ENCODE measurements at places on chromosomes 2 and 18.

GRCh38 chr2:219350710-219351221, 18.2 kb upstream of the RESP18 start:
- no peaks in the 10 kb centered on the region for H3K36me3 ChIP-seq
- H3K4me1 ChIP-seq, result no peaks in the 10 kb centered on the region
- H3K27ac ChIP-seq, result no peak overlapping the region
- H3K4me3 ChIP-seq, result no peak overlapping the region

GRCh38 chr18:14098428-14098827, 33.8 kb downstream of the ZNF519 start:
- no peak for DNase-seq
- peaks cover 15% of the 10 kb centered on the region for H3K4me1 ChIP-seq
- H3K36me3 ChIP-seq, result peaks cover 34% of the 10 kb centered on the region
- no peaks in the 10 kb centered on the region for H3K27me3 ChIP-seq
- no peak overlapping the region for H3K4me3 ChIP-seq
- H3K27ac ChIP-seq, result no peak overlapping the region

- H3K36me3 ChIP-seq, result no peaks in the 10 kb centered on the region
- peak; percentile 44 for DNase-seq
- peak overlapping the region; percentile 60 for H3K27ac ChIP-seq
- no peaks in the 10 kb centered on the region for H3K27me3 ChIP-seq
- H3K4me1 ChIP-seq, result peaks cover 64% of the 10 kb centered on the region
Measured at GRCh38 chr2:25340181-25340921, 1.4 kb downstream of the DNMT3A start.

DNA sequence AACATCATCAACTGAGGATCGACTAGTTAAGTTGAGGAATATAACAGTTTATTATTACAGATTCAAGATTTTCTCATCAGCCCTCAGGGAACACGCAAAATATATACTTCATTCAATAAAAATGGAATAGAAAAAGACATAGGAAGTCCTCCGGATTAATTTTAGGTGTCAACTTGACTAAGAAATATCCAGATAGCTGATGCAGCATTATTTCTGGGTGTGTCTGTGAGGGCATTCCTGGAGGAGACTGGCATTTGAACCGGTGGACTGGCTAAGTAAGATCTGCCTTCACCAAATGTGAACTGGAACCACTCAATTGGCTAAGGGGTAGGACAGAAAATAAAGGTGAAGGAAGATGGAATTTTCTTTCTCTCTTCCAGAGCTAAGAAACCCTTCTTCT, 845.3 kb downstream of the SOCS6 start:
- no peaks in the 10 kb centered on the region for H3K27me3 ChIP-seq
- DNase-seq, result no peak
- no peaks in the 10 kb centered on the region for H3K4me1 ChIP-seq
- no peaks in the 10 kb centered on the region for H3K36me3 ChIP-seq
- H3K4me3 ChIP-seq, result no peak overlapping the region

DNA sequence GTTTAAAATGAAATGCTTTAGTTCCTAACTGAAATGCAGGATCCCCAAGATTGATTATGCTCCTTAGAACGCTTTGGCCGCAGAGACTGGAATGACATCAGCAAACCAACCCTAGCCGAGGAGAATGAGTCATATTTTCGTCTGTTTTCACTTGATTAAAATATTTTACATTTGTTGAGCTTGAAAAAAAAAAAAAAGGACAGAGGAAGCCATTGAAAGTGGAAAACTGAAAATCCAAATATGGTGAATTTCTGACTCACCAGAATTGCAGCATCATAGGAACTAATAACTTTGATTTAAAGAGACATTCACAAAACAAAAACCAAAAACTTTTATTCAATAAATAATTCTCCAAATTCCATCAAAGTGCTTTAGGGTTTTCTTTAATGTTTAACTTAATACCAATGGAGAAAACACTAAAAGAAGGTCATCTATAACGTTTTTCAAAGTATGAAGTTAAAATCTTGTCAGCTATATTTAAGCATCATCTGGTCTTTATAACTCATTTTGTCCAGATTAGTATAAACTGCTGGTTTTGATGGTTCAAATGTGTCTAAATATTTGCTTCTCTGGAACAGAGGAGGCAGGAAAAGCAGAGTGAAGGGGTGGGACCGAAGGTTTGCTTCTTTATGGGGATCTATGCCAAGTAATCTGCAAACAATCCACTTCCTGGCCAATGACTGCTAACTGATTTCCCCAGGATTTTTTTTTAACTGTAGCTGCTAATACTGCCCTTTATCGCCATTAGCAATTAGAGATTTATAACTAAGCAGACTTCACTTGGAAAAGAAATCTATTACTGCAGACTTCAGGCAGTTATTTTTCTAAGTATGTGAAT, 30.9 kb upstream of the COL5A2 start:
- peak; percentile 6 for DNase-seq
- H3K27me3 ChIP-seq, result no peaks in the 10 kb centered on the region
- H3K27ac ChIP-seq, result peak overlapping the region; percentile 59
- H3K36me3 ChIP-seq, result peaks cover 2% of the 10 kb centered on the region
- peaks cover 23% of the 10 kb centered on the region for H3K4me1 ChIP-seq

GRCh38 chr2:161586517-161587167, 37.6 kb upstream of the SLC4A10 start:
- DNase-seq, result no peak
- peaks cover 6% of the 10 kb centered on the region for H3K27me3 ChIP-seq
- H3K4me1 ChIP-seq, result no peaks in the 10 kb centered on the region
- no peak overlapping the region for H3K27ac ChIP-seq
- H3K36me3 ChIP-seq, result no peaks in the 10 kb centered on the region

DNA sequence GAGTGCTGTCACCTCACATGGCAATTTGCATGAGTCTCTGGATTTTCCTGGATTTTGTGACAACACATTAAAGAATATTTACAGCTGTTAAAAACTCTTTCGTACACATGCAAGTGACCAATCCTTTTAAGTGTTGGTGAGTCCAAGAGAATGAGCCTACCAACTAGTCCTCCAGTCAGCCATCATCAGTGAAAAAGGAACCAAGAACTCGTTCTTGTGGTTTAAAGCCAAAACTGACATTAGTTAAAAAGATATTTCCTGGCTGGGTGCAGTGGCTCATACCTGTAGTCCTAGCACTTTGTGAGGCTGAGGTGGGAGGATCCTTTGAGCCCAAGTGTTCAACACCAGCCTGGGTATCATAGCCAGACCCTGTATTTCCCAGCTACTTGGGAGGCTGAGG, 215.4 kb upstream of the ITGA4 start:
- H3K27ac ChIP-seq, result peak overlapping the region; percentile 36
- no peak overlapping the region for H3K4me3 ChIP-seq
- peaks cover 3% of the 10 kb centered on the region for H3K36me3 ChIP-seq
- peaks cover 33% of the 10 kb centered on the region for H3K4me1 ChIP-seq
- no peak for DNase-seq

- no peak for DNase-seq
- H3K27me3 ChIP-seq, result no peaks in the 10 kb centered on the region
- H3K27ac ChIP-seq, result no peak overlapping the region
Measured at GRCh38 chr2:223026357-223027110, 25.5 kb upstream of the KCNE4 start.

DNA sequence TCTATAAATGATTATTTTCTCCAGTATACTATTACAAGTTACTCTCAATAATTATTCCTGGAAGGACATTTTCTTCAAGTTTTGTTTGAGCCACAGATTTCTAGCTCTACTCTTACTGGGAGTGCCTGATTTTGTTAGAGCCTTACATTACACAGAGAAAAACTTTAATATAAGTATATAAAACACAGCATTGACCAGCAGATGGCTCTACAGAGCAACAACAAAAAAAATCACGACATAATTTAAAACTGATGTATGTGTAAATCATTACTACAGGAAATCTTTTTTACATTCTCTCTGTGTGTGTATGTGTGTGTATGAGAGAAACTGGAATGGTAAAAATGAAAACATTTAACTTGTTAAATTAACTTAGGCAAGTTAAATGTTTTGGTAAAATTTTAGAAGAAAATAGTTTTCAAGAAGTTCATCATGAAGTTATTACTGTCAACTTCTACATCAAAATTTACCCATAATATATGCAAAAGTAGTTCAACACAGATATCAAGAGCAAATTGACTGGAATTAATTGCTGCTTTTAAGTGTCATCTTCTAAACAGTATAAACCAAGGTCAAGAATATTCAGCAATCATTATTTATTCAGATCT, 103.3 kb downstream of the MDH1 start:
- DNase-seq, result no peak
- H3K4me1 ChIP-seq, result no peaks in the 10 kb centered on the region
- H3K4me3 ChIP-seq, result no peak overlapping the region

DNA sequence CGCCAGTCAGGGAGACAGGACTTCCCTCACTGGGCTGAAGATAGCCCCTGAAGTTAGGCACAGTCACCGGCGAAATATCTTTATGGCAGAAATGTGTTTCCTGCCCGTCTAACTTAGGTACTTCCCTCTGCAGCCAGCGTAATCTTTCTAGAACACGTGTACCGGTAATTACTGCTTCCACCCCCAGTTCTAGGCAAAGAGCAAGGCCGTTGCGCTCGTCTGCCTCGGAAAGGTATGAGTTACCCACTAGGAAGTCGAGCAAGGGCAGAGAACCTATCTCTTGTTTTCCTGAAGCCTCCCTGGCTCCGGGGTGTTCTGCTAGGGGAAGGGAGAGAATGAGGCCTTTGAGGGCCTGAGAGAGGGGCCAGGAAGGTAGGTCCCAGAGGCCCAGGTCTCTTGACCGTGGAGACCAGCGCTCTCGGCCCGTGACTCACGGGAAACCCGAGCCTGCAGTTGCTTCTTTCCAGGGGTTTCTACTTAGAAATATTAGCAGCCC, 70.0 kb downstream of the TWSG1 start:
- peaks cover 3% of the 10 kb centered on the region for H3K36me3 ChIP-seq
- peak; percentile 6 for DNase-seq
- peaks cover 7% of the 10 kb centered on the region for H3K4me1 ChIP-seq
- peak overlapping the region; percentile 54 for H3K4me3 ChIP-seq
- peaks cover 2% of the 10 kb centered on the region for H3K27me3 ChIP-seq

DNA sequence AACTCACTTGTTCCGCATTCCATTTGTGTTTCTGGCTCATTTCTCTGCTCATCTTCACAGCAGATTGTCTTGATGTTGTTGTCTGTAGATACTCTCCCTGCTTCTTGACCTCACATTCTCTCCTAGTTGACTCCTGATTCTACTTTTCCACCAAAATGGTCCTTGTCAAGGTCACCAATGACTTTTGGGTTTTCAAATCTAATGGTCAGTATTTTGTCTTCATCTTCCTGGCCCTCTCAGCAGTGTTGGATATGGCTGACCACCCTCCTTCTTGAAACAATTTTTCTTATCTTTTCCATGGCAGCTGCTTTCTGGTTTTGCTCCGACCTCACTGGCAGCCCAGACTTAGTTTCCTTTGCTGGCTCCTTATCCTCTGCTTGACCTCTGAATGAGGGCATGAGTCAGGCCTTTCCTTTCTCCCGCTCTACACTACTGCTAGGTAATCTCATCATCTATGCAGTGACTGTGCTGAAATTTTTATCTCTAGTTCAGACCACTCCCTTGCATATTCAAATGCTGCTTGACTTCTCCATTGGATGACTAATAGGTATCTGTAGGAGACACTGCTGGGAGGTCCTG, 386.6 kb upstream of the SPRED2 start:
- no peak overlapping the region for H3K4me3 ChIP-seq
- no peak for DNase-seq
- H3K27ac ChIP-seq, result no peak overlapping the region
- peaks cover 2% of the 10 kb centered on the region for H3K27me3 ChIP-seq

- H3K27me3 ChIP-seq, result no peaks in the 10 kb centered on the region
- H3K27ac ChIP-seq, result no peak overlapping the region
- DNase-seq, result no peak
- H3K4me1 ChIP-seq, result peaks cover 5% of the 10 kb centered on the region
Measured at GRCh38 chr18:5103693-5104092, 93.4 kb downstream of the AKAIN1 start.

DNA sequence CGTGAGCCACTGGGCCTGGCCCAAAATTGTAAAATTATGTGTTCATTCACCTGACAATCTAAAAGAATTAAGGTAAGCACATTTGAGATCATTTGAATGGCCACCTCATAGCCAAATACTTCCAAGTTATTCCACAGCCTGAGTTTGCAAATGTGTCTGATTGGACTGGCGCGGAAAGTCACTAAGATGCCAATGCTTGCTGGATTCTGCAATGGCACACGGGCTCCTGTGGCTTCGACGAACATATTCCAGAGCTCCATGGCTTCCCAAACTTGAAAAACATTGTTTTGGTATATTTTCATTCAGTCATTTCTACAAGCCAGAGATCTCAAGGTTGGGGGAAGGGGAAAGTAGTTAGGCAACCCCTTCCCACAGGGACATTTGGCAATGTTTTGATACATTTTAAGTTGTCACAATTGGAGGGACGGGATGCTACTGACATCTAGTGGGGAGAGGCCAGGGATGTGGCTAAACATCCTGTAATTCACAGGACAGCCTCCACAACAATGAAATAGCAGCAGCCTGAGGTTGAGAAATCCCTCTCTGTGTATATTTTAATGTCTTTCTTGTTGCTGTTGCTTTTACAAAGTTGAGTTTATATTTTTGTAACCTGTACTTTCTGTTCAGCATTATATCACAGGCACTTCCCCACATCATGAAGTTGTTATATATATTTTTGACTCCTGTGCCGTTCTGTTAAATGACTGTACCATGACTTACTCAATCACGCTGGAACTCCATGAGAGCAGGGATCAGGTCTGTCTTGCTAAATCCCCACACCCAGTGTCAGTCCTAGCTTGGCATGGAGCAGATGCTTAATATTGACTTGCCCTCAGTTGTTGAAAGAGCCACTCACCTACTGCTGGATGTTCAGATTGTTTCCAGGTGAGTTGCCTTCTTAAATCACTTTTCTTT, 56.9 kb downstream of the COL4A4 start:
- H3K36me3 ChIP-seq, result no peaks in the 10 kb centered on the region
- no peak overlapping the region for H3K27ac ChIP-seq
- no peaks in the 10 kb centered on the region for H3K27me3 ChIP-seq
- H3K4me1 ChIP-seq, result no peaks in the 10 kb centered on the region
- DNase-seq, result peak; percentile 39

- peaks cover 2% of the 10 kb centered on the region for H3K4me1 ChIP-seq
- peaks cover 32% of the 10 kb centered on the region for H3K27me3 ChIP-seq
- DNase-seq, result no peak
- no peak overlapping the region for H3K4me3 ChIP-seq
- no peak overlapping the region for H3K27ac ChIP-seq
Measured at GRCh38 chr2:143850084-143850483, 669.8 kb downstream of the ZEB2 start.

DNA sequence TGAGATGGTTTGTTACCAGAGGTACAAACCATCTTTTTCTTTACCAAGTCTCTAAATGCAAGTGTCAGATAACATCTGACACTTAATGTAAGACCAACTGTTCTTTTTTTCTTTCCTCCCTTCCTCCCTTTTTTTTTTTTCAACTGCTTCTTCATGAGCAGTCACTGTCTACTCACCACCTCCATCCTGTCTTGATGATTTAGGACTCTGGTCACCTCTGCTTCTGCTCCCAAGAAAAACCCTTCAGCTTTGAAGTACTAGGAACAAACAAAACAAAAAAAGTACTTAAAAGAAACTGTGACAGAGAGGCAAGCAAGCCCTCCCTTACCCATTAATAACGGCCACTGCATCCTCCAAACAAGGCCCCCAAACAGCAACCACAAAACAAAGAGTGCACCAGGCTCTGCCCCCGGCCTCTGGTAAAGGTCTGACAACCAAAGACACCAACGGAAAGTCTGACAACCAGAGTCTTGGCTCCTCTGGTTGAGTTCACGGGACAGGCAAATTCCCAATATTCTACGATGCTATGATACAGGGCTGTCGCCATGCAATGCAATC, 141.0 kb downstream of the ARL4C start:
- no peaks in the 10 kb centered on the region for H3K27me3 ChIP-seq
- H3K4me3 ChIP-seq, result no peak overlapping the region
- peaks cover 16% of the 10 kb centered on the region for H3K4me1 ChIP-seq
- no peak overlapping the region for H3K27ac ChIP-seq
- no peaks in the 10 kb centered on the region for H3K36me3 ChIP-seq
